ENCODE measurements at places on chromosomes 11 and 22.

- DNase-seq: no peak
These were observed 9.6 kb downstream of the SEC14L2 start for GRCh38 chr22:30406400-30406799.

GRCh38 chr11:9643751-9644150 lies 20.1 kb upstream of the SWAP70 start:
- no peak for DNase-seq

GRCh38 chr11:114233755-114234154 lies 62.4 kb upstream of the NNMT start:
- DNase-seq: no peak

- no peak for DNase-seq
These were observed 163.5 kb downstream of the CSNK2A3 start for GRCh38 chr11:11189506-11189905.

DNA sequence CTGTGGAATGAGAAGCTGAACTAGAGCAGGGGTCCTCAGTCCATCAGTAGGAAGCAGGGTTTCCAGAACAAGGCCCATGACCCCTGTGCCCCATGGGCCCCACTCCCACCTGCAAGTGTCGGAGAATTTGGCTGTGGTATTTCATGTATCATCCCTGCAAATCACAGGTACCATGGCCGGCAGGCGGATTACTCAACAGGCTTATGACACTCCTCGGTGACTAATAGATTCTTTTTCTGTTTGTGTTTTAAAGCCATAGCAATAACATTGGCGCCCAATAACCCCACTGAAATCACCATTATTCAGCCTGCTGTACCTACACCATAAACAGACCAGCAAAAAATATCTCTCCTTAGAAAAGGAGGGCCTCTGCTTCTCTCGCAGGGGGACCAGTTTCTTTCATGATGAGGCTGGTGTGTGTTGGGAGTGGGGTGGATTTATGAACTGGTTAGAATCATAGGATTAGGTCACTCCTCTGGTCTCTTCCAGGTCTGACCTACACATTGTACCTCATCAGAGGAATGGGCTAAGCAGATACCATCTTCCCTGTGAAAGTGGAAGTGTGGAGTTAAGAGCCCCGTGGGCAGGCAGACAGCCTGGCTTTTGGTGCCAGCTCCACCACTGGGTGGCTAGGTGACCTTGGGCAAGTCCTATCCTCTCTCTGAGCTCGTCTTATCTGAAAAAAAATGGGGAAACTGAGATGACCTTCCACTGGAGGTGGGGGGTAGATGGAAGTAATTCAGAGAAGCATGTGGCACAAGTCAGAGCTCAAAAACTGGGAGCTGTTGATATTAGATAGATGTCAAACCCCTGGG lies 60.2 kb upstream of the WNT11 start:
- DNase-seq: no peak
